ENCODE measurements at places on chromosomes 12 and 14.
A peak's percentile ranks its signal among the peaks of the same experiment; 100 is the strongest.

GRCh38 chr12:3821441-3821840, 51.8 kb downstream of the PARP11 start:
- no peak for DNase-seq

DNA sequence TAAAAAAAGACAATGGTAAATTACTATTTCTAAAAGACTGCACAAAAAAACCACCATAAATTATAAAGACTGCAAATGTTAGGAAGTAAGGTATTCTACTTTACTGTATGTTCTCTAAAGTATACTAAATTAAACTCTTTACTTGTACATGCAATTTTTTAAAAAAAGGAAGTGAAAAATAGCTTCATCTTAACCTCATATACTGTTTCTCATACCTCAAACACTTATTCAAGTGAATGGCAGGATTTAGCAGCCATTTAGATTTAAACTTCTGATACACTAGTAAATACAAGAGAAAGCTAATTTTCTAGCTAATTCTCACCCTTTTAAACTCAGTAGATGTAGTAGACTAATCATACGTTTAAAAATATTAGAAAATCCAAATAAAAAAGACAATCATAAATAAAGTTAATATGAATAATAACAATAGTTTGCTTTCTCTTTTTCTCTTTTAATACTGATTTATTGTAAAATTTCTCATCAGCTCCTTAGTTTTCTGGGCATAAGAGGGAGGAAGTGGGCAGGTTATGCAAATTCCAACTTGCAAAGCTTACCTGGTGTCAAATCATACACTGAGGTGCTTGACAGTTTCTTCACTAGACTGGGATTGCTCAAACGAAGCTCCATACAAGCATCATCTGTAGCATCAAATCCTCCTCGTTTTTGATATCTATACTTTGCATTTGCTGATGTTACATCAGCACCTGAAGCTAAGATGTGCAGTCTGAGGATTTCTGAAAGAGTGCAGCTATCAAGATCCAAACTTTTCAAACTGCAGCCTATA, 71.0 kb upstream of the CFL2 start:
- no peak for DNase-seq

GRCh38 chr14:60657456-60658210, 8.4 kb upstream of the SIX1 start:
- peak; percentile 12 for DNase-seq

DNA sequence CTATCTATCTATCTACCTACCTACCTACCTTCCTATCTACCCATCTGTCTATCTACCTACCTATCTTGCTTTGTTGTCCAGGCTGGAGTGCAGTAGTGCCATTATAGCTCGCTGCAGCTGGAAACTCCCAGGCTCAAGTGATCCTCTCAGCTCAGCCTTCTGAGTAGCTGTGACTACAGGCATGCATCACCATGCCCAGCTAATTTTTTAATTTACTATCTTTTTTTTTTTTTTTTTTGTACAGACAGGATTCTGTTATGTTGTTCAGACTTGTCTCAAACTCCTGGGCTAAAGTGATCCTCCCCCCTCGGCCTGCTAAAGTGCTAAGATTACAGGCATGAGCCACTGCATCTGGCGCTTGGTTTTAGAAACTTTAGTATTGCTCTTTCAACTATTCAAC, 762.4 kb downstream of the SLC6A15 start:
- no peak for DNase-seq

- DNase-seq: no peak
These were observed 227.2 kb downstream of the DACT1 start for GRCh38 chr14:58864751-58865513.

DNA sequence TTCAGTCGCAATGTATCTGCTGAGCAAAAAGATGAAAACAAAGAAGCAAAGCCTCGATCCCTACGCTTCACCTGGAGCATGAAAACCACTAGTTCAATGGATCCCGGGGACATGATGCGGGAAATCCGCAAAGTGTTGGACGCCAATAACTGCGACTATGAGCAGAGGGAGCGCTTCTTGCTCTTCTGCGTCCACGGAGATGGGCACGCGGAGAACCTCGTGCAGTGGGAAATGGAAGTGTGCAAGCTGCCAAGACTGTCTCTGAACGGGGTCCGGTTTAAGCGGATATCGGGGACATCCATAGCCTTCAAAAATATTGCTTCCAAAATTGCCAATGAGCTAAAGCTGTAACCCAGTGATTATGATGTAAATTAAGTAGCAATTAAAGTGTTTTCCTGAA, 19.8 kb downstream of the CKB start:
- DNase-seq: no peak

DNA sequence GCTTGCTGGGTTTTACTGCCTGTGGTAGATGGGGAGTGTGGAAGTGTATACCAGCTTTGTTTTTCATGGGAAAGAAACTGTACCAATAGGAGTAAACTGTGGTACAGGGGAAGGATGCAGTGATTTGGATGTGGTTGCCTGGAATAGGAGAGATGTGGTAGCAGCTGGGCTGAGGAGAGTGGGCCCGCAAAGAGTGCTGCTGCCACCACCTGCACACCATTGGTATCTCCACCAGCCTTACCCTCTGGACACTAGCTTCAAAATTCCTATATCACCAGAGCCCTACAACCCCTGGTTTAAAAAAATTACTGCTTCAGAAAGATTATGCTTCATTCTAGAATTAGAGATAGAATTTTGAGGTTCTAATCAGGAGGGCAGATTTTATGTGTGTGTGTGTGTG, 53.6 kb downstream of the AKAP6 start:
- no peak for DNase-seq

Measured in stimulated activated naive CD8-positive, alpha-beta T cell treated with anti-CD3 and anti-CD28 coated beads, Interleukin-15, Interleukin-2, amounts not matched to agents 100 U/mL and 50 U/mL, for 24 hours (primary cell).